K562 (cell line): ENCODE measurements at places on chromosomes 13 and 19.

- DNase-seq: no peak
These were observed 1479.2 kb downstream of the SLITRK5 start for GRCh38 chr13:89150362-89150761.

DNA sequence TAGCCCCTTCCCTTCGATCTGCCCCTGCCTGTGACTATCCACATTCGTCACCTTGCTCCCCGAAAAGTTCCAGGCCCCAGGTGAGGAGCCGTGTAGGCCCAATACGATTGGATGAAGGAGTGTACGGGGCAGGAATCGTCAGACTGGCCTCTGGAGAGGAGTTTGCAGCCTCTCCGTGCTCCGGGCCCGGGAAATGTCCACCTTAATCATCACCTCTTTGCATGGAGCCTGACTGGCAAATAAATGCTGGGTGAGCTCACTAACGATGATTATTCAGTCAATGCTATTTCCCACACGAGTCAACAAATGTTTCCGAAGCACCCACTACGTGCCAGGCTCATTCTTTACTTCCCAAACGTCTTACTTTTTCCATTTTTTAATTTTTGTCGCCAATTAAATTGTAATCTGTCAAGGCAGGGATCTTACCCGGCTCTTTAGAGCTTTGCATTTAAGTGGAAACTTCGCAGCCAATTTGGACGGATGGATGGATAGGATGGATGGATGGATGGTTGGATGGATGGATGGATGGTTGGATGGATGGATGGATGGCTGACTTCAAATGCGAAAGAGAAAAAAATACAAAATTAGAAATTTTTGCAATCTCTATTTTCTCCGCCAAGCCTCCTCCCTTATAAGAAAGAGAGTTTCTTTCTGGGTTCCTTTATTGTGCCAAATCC is 45.8 kb downstream of the TGDS start:
- peak; percentile 29 for DNase-seq

- DNase-seq: no peak
These were observed 5.9 kb downstream of the PINLYP start for GRCh38 chr19:43581467-43581866.

GRCh38 chr13:82571653-82572052 is 1310.6 kb downstream of the SLITRK1 start:
- DNase-seq: no peak

DNA sequence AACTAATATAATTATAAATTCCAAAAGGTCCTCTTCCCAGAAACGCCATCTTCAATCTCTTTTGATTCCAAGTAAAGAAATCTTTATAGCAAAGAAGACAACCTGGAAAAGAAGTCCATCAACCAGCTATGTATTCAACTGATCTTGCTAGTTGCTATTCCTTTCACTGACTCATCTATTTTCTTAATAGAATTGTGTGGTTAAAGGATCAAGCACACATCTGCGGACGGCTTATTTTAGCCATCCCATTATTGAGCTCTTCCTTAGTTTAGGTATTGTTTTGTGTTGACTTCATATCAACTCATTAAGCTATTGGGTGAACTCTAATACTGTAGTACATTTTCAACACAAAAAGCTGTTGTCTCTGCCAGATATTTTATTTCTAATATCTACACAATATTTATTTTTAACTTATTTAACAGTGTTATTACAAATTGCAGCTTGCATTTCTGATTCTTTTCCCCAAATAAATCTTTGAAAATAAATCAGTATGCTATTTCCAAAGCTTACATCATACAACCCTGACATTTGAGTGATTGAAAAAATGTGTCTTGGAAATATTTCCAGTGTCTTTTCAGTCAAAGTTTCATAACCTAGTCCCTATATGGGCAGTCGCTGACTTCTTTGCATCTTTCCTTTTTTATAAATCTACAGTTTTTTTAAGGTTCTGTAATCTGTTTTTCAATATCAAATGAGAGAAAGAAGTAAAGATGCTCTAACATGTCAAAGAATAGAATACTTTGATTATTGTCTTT is 158.8 kb upstream of the SPRY2 start:
- no peak for DNase-seq

DNA sequence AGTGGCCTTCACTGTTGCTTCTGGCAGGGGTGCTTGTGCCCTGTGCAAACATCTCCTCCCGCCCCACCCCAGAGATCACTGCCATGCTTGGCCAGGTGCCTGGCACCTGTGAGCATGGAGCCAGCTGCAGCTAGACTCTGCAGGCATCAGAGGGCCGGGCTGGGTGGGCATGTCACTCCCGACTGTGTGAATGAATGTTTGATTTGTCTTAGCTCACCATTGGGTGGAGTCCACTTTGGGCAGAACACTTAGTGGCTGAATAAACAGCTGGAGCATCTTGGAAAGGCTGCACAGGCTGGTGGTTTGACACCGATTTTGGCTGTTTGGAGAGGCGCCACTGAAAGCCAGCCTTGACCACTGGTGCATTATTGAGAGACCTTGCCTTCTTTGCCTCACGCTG is 267.3 kb downstream of the DLEU7 start:
- DNase-seq: no peak
